Eye (tissue), 1 donor: ENCODE measurements at places on chromosomes 3 and 15.

DNA sequence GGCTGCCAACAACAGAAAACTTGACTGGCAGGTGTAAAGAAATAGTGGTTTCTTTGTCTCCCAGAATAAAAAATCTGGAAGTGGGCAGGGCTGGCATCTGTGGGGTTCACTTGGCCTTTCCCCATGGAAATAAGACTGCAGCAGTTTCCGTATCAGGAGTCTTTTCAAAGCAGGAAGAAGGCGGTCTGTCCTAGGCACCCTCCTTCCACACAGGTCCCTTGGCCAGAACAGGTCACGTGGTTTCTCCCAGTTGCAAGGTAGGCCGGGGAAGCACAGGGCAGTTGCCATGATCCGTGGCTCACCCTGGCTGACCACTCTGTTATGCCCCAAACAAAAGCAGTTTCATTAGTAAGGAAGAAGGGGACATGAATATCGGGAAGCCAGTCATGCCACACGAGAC lies 45.4 kb downstream of the ZDHHC19 start:
- no peak for DNase-seq

GRCh38 chr3:102361101-102361500 lies 73.7 kb upstream of the ZPLD1 start:
- no peak for DNase-seq

- DNase-seq: no peak
Observed at GRCh38 chr3:178750639-178751300, 214.5 kb downstream of the KCNMB2 start.

DNA sequence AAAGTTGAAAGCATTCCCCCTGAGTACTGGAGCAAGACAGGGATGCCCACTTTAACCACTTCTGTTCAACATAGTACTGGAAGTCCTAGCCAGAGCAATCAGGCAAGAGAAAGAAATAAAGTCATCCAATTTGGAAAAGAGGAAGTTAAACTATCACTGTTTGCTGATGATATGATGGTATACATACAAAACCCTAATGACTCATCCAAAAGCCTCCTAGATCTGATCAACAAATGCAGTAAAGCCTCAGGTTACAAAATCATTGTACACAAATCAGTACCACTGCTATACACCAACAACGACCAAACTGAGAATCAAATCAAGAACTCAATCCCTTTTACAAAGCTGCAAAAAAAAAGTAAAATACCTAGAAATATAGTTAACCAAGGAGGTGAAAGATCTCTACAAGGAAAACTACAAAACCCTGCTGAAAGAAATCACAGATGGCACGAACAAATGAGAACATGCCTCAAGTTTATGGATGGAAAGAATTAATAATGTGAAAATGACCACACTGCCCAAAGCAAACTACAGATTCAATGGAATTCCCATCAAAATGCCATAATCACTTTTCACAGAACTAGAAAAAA lies 40.3 kb downstream of the RPL39L start:
- DNase-seq: no peak

- DNase-seq: peak; percentile 86
Observed at GRCh38 chr15:32641517-32642059, at the start of gene SCG5. SCG5 (plus strand) TSS chr15:32641710; CDS start chr15:32643593, 1,883 bp downstream.

GRCh38 chr3:52290596-52291507 lies 3.2 kb downstream of the GLYCTK start:
- no peak for DNase-seq
